ENCODE measurements at places on chromosomes 7 and 10.

DNA sequence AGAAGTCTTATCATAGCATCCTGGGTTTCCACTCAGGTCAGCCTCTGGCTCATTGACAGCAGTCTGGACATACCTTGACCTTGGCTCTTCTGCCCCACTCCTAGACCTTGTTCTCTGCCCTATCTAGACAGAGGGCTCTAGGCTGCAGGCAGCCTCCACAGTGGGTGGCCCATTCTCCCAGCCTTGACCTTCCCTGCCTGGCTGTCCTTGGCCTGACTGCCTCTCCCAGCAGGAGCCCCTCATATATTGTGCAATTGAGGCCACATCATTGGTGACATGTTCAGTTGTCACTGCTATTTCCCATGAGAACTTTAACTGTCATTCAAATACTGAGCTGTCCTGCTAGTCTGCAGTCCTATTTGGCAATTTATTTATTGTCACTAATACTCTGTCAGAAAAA lies 503.4 kb downstream of the PLXNA4 start:
- no peak for DNase-seq

- no peak for DNase-seq
Measured at GRCh38 chr7:80278737-80279136, 144.1 kb downstream of the GNAI1 start.

- DNase-seq = no peak
Measured at GRCh38 chr10:49139028-49139845, 5.4 kb upstream of the FAM170B start.

DNA sequence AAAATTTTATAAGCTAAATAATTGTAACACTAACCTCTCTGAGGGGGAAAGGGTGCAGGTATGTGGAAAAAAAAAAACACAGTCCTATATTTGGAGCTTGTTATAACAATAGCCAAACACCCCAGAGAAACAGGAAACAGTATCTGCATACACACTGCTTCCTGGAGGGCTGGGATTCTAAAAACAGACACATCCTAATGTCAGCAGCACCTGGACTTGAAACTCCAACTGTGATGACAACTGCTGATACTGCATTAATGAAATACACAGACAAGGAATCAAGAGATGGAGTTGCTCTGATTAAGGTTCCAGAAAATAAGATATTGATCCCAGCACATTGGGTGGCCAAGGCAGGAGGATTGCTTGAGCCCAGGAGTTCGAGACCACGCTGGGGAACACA lies 9.3 kb downstream of the DAGLB start:
- DNase-seq = no peak

GRCh38 chr7:76233538-76234281 lies 32.0 kb downstream of the SRRM3 start:
- no peak for DNase-seq

DNA sequence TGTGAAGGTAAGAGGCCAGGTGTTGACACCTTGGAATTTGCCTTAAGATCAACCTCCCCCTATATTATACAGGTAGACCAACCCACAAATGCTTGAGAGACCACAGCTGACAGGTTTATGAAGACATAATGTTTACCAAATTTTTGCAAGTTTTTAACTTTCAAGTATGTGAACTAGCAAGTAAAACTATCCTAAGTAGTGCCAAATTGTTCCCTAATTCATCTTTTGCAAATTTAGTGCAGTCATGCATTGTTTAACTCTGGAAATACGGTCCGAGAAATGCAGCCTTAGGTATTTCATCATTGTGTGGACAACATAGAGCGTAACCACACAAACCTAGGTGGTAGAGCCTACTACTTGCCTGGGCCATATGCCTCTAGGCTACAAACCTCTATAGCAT lies 10.7 kb downstream of the UPP1 start:
- DNase-seq = no peak

DNA sequence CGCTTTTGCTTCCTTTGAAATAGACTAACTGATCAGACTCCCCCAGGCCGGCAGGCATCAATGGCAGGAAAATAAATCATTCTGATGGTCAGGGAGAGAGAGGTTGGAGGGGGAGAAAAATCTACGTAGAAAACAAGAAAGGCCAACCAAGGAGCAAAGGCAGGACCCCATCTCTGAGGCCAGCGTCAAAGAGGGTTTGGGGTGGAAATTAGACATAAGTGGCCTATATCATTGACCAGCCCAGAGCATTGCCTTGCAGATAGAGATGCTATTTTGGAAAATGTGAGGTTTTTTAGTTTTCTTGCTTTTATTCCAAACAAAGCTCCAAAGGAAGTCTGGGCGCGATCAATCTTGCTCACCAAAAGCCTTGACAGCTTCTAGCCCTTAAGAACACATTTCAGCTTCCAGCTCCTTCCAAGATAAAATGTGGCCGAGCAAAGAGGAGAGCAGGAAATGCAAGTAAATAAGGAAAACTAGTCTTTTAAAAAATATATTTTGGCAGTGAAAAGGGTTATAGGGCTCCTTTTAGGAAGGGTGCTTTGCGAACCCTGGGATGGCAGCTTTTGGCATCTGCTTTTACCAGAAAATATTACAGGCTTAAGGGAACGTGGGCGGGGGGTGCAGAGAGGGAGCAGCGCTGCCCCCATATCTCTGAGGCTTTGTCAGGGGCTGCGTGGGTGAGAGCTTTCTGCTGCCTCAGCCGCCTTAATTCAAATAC lies 2.0 kb upstream of the HOXA2 start:
- DNase-seq = no peak

DNA sequence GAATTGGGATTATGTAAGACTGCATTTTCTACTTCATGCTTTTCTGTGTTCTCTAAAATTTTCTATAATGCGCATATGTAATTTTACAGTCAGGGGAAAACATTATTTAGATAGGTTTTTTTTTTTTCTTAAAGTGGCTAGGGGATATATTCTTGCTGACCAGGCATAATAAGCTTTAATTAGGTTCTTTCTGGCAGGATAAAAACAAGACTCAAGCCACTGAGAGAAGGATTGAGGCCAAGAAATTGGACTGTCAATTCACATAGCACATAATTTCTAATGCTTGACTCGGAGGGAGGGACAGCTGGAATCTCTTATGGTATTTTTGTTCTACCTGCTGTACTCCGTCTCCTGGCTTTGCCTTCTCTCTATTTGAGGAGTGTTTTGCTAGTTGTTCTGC lies 119.8 kb upstream of the NPVF start:
- DNase-seq = no peak

GRCh38 chr7:69791739-69792138 lies 193.5 kb downstream of the AUTS2 start:
- DNase-seq = no peak

GRCh38 chr7:41777894-41778596 lies 75.2 kb upstream of the INHBA start:
- DNase-seq = no peak

DNA sequence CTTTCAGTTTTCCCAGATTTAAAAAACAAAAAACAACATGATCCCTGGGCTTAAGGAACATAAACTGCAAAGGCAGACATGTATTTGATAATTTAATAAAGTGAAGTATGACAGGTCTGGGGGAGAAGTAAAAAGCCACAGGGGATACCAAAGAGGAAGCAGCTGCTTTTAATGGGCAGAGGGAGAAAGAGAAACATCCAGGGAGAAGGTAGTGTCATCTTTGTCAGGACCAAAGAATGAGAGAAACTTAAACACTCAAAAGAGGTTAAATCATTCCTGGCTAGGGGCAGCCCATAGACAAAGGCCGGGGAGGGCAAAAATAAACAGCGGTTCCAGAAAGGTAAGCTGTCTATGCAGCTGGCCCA lies 94.5 kb downstream of the GRB10 start:
- DNase-seq = no peak

GRCh38 chr10:63204667-63205391 lies 71.7 kb downstream of the NRBF2 start:
- no peak for DNase-seq

DNA sequence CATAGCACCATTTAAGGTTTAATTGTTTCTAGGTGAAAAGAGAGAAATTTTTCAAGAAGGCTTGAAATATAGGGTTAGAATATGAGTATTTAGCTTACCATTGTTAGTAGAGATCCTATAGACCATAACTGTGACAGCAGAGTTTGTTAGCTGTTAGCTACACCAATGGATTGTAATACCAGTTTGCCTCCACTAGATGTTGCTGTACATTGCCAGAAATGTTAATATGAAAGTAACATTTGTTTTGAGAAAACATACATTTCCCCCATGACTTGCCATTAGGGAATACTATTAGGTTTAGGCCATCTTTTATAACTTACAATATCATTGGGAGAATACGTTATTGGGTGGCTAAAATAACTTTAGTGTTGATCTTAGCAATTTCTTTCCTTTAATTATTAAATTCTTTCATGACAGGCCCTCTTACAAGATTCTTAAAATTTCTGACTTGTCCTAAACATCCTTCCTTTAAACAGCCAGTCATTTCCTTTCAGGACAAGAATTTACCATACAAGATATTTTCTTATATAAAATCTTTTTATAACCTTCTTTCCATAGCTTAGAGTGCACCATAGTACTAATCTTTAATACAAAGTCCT lies 39.5 kb downstream of the ZNF117 start:
- DNase-seq = no peak

- peak; percentile 54 for DNase-seq
Measured at GRCh38 chr7:149625340-149625946, 127.8 kb upstream of the ZNF746 start.

- no peak for DNase-seq
Measured at GRCh38 chr7:2325162-2325561, 10.9 kb upstream of the SNX8 start.

DNA sequence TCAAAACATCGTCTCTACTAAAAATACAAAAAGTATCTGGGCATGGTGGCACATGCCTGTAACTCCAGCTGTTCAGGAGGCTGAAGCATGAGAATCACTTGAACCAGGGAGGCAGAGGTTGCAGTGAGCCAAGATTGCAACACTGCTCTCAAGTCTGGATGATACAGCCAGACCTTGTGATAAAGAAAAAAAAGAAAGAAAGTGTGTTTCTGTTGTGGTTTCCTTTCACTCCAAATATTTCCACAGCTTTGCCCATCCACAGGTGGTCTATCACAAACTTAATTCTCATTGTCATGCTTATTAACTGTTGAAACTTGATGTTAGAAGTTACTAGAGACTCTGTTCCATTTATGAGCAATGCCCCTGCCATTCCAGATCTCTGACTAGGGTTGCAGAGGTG lies 316.0 kb upstream of the SEMA3C start:
- DNase-seq = no peak

GRCh38 chr10:17644485-17644943 lies 563 bp downstream of the STAM start:
- no peak for DNase-seq

Data from activated CD8-positive, alpha-beta memory T cell treated with anti-CD3 and anti-CD28 coated beads, Interleukin-2, amount 50 U/mL, for 4 hours (primary cell).